Head of caudate nucleus (tissue), 42 donors: ENCODE measurements at places on chromosomes 1 and 21.

DNA sequence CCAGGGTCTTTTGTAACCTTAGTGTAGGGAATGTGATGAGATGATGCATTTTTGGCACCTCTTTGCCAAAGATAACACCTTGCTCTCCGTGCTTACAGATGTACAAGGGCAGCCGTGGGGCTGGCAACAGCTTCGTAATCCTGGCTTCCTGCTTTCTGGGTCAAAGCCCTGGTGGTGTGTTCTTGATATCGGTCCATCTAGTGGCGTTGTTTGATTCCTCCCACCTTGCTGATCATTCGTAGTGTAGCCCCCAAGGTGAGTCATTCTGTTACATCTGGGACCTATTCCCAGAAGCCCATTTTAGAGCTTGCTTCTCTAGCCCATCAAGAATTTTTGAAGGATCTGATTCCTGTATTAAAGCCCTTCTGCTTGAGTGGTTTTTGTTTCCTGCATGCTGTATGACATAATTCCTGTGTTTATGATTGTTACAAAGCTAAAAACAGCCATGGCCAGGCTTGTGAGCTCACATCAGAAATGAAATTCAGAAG is 7.0 kb upstream of the CCT8 start:
- DNase-seq = no peak

DNA sequence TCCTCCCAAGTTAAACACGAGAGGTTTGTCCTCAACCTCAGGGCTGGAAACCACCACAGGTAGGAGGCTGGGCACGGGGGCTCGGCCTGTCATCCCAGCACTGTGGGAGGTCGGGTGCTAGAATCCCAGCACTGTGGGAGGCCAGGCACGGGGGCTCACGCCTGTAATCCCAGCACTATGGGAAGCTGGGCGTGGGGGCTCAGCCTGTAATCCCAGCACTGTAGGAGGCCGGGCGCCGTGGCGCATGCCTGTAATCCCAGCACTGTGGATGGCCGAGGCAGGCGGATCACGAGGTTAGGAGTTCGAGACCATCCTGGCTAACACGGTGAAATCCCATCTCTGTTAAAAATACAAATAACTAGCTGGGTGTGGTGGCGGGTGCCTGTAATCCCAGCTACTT is 6.7 kb upstream of the CDK11A start:
- no peak for DNase-seq

- peak; percentile 56 for DNase-seq
Observed at GRCh38 chr21:39885119-39885848, 18.0 kb downstream of the PCP4 start.

GRCh38 chr1:5494518-5494917 is 497.7 kb downstream of the NPHP4 start:
- DNase-seq = no peak

- DNase-seq = no peak
Observed at GRCh38 chr1:93528412-93528811, 80.5 kb downstream of the FNBP1L start.

GRCh38 chr21:44498280-44499210 is 41.5 kb downstream of the KRTAP10-1 start:
- no peak for DNase-seq

DNA sequence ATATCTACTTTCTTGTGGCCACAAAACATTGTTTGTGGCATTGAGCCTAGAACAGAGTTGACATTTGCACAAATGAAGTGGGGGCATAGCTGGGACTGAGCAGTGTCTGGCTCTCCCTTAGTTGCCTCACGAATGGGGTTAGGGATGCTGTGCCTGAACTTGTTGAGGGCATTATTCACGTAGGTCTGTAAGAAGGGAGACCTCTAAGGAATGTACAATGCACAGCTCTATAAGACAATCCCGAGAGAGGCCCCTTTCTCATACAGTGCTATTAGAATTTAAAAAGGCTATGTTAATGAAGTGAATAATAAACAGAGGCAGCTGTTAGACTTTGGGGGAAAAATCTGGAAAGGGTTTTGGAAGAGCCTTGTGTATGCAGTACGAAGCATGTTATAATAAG is 118.4 kb upstream of the DEPDC1 start:
- no peak for DNase-seq

- no peak for DNase-seq
Observed at GRCh38 chr1:232765542-232765941, 39.7 kb upstream of the MAP10 start.

DNA sequence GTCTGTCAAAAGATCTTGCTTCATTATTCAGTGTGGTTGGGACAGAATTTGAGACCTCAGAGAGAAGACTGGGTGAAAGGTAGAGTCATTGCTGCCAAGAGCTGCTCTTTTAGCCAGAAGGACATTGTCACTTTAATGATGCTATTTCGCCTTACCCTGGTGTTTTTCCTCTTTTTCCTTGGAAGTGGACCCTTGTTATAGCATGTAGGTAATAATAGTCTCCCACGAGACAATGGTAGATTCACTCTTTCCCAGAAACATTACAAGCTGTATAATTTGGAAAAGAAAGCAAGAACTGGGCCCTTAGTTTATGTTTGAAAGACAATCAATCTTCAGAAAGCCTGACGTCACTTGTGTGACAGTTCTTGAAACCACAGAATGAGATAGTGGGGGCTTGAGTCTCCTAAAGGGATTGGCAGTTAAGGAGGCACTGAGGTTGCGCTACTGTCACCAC is 3.8 kb downstream of the SERTAD4 start:
- no peak for DNase-seq

- DNase-seq = peak; percentile 74
Observed at GRCh38 chr1:198903203-198903602, 264.4 kb downstream of the PTPRC start.

GRCh38 chr1:31084782-31085569 is 19.5 kb upstream of the PUM1 start:
- no peak for DNase-seq

- DNase-seq = no peak
Observed at GRCh38 chr1:85463731-85464496, 1.0 kb downstream of the DDAH1 start.

DNA sequence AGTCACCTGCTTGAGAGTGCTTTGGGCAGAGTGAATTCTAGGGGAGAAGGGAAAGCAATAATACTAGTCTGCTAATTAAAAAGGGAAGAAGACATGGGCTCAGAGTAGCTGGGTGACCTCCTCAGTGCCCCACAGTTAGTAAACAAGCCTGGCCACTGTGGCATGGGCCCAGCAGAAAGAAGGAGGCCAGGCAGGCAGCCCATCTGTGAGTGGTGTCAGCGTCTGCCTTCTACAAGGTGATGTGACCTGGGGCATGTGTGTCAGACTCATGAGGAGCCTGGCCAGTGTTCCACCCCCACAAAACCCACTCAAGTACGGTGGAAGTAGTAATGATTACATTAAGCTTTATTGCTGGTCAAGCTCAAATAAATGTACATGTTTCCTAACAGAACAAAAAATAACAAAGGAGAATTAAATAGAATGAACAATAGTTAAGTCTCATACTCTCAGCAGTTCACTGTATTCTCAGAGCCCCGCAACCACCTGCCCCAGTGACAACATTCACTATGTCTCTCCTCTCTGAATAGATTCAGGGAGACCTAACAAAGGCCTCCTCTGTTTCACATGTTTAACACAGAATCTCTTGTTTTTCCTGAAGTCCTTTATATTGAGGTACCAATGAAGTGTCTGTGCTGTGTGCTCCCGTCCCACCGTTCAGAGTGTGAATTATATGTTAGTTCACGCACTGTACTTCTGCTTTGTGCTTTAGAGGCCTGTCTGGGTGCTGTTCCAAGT is 32.5 kb downstream of the SLC22A15 start:
- DNase-seq = peak; percentile 73

- no peak for DNase-seq
Observed at GRCh38 chr1:111486431-111486830, 12.6 kb downstream of the C1orf162 start.

- no peak for DNase-seq
Observed at GRCh38 chr1:95742591-95743089, 508.6 kb downstream of the RWDD3 start.

- DNase-seq = no peak
Observed at GRCh38 chr1:173478094-173478674, 1.0 kb downstream of the PRDX6 start.

- no peak for DNase-seq
Observed at GRCh38 chr21:31132574-31133242, 94.4 kb upstream of the KRTAP19-8 start.

DNA sequence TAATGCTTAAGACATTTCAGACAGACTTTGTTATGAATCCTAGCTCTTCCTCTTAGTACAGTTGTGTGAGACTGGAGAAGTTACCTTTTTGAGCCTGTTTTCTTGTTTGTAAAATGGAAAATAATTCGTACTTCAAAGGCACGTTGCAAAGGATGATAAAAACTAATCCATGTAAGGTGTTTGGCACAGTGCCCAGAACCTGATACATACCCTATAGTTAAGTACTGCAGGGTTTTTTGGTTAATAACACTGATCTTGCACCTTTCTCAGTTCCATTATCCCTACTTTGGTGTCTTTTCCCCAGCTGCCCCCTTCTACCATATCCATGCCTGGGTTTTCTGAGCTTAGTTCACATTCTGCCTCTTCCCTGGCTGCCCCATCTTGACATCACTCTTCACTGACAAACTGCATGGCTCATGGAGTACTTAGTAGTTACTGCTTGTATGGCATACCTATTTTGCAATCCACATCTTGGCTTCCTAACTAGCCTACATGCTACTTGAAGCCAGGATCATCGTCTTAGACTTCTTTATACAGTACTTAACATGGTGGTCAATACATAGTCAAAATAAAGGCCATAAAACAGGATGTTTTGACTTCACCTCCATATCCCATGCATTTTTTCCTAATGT is 10.1 kb downstream of the CCDC185 start:
- DNase-seq = no peak

DNA sequence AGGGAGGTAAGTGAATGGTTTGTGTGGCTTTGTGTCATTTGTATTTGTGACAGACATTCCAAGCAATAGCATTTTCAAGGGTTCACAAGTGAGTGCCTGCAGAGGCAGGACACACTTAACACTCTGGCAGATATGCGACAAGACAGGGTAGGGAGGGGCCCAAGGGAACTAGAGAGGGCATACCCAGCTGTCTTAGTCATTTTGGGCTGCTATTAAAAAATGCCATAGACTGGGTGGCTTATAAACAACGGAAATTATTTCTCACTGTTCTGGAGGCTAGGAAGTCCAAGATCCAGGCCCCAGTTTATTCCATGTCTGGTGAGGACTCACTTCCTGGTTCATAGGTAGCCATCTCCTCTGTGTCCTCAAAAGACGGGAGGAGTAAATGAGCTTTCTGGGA is 137.4 kb downstream of the FGGY start:
- DNase-seq = no peak

DNA sequence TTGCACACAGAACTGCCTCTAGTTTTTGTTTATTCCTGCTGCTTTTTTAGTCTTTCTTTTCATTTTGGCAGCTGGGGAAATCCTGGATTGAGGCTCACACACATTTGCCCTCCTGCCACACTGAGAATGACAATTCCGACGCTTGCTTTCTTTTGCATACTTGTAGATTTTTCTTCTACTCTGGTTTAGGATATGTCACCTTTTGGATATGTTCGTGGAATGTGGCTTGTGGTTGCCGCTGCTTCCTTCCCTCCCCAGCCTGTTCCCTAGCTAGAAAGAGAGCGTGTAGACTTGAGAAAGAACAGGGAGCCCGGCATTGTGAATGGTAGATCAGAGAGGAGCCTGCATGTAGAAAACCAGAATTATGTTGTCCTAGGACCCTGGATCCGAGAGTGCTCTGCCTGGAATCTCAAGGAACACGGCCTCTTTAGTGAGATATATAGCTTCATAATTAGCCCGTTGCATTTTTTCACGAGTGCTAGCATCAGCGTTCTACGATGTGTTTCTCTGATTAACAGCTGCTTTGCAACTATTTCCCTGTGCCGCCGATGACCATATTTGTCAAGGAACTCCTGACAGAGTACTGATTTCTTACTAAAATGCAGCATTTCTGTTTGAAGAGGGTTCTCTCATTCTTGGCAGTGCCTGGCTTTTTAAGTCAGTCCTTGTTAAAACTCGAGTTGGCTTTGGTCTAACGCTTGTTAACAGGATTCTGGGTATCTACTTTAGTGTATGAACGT is 56.2 kb downstream of the PEX14 start:
- DNase-seq = no peak

- DNase-seq = no peak
Observed at GRCh38 chr1:175683491-175684298, 59.7 kb downstream of the TNR start.

DNA sequence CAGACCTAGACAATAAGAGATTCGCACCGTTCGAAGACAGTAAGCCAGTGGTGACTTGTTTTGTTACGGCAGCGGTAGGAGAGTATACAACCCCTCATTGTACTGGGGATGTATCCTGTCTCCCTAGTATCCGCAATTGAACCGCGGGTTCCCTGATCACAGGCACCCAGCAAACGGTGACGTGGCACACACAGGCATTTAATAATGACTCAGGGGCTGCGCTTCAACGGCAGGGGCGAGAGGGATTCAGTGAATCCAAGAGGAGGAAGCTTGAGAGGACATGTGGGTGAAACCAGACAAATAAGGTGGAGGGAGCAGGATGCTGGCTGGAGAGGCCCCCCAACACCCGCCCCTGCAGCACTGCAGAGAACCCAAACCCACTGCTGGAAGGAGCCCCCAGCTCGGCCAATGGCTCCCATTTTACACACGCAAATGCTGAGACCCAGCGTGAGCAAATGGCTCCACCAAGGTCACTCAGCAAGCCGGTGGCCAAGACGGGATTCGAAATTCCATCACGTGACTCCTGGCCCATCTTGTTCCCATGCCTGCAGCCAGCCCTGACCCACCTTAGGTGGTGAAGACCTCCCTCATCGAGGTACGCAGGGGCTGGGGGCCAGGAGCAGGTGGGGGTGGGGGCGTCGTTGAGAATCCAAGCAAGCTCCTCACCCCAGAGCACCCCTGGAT is 149.9 kb downstream of the SYF2 start:
- no peak for DNase-seq

DNA sequence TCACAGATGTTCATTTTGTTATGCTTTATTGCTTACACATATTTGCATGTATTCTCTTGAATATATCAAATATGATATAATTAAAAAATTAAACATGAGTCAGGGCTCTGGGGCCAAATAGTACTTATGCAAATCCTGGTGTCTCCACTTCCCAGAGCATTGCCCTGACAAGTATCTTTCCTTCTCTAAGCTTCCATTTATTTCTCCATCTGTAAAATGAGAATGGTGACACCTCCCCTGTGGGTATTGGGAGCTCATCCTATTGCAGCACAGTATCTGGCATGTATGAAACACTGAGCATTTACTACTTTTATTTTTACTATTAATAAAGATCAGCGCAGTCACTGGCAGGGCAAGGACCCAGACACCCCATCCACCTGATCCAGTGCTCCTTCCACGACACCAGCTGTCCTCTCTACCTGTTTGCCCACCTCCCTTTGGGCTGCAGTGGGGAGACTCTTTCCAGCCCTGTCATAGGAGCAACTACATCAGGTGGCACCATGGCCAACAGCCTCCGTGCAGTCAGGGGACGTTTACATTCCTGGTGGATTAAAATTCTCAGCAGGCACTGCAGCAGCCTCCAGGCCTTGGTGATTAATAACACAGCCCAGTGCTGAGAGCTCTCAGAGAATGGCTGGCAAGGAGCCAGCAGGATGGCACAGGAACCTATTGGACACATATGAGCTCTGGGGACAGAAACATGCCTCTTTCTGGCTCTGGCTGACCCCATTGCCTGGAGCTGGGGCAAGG is 113.0 kb downstream of the DMRTB1 start:
- no peak for DNase-seq

- DNase-seq = no peak
Observed at GRCh38 chr1:115888976-115889375, 48.0 kb upstream of the NHLH2 start.
